ENCODE measurements at places on chromosomes 5 and 9. TPM values are rescaled to one million over a fixed set of nuclear protein-coding genes. Genes with fewer than 3 reads are reported as not detected.

The SMIM23 gene
- not detected for total RNA-seq

The PAPPA gene
- total RNA-seq, result not detected

The AGXT2 gene
- total RNA-seq, result not detected

The PRRX2 gene
- total RNA-seq, result 0.83 TPM

Measured in activated naive CD4-positive, alpha-beta T cell treated with anti-CD3 and anti-CD28 coated beads for 36 hours (primary cell).